ENCODE measurements at places on chromosomes 12 and 14.

- no peak for DNase-seq
These were observed 217.8 kb downstream of the KITLG start for GRCh38 chr12:88362439-88362838.

GRCh38 chr14:90266441-90267154, 10.2 kb downstream of the PSMC1 start:
- DNase-seq, result no peak

DNA sequence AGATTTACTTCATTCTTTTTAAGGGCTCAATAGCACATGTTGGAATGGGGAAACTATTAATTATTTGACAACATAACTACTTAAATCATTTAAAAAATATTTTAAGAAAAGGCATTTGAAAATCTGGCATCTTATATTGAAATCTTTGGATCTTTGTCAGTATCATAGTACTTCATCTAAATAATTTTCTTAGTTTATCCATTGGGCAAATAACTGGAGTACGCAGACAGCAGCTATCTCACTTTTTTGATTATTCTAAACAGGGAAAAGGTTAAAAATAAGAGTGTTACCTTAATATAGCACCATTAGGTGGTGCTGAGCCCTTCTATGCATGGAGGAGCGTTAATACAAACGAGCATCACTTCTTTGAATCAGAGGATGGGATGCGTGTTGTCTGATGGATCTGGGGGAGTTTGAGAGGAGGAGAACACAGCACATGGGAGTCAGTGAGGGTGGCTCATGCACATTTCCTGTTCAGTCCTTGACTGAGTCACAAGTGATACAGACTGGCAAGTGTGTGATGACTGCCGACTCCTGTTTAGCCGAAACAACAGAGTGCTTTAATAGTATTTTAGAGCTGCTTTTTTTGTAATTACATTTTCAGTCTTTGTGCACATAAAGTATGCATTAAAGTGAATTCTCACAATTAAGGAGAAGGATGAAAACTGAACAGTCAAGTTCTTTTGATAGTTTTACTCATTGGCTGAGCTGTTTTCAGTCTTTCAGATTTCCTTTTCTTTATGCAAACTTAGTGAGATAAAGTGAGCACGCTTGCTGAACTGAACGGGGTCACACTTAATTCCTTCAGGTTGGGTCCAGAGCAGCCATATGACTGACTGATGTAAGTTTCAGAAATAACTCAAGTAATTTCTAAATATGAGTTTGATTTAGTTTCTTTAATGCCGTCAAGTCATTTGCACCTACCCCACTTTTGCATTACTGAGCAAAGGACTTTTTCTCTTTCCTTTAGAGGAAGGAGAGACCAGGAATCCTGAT, 92.7 kb downstream of the DIP2B start:
- DNase-seq, result no peak

DNA sequence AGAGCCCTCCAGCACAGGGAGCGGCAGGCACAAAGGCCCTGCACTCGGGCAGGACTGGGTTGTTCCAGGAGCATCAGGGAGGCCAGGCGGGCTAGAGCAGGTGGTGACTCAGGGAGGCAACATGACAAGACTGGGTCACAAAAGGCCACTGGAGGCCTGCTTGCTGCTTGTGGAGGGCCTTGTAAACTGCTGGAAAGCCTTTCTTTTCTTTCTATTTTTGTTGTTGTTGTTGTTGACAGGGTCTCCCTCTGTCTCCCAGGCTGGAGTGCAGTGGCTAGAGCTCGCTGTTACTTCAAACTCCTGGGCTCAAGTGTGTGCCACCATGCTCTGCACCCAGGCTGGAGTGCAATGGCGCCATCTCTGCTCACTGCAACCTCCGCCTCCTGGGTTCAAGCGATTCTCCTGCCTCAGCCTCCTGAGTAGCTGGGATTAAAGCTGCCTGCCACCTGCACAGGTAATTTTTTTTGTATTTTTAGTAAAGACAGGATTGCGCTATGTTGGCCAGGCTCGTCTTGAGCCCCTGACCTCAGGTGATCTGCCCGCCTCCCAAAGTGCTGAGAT, 11.8 kb upstream of the RCOR1 start:
- no peak for DNase-seq

GRCh38 chr14:93114713-93115068, 1.0 kb downstream of the ITPK1 start:
- DNase-seq, result peak; percentile 9

DNA sequence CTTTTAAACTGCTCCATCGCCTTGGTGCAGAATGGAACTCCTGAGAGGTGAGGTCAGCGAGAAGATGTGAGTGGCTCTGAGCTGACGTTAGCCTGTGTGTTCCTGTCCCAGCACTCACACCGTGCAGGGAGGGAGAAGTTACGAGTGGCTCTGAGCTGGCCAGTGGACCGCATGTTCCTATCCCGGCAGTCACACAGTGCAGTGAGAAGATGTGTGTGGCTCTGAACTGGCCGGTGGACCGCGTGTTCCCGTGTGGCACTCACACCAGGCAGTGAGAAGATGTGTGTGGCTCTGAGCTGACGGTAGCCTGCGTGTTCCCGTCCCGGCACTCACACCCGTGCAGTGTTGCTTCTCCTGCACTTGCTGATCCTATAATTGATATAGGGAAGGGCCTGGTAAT, 59.9 kb downstream of the VCPKMT start:
- no peak for DNase-seq

DNA sequence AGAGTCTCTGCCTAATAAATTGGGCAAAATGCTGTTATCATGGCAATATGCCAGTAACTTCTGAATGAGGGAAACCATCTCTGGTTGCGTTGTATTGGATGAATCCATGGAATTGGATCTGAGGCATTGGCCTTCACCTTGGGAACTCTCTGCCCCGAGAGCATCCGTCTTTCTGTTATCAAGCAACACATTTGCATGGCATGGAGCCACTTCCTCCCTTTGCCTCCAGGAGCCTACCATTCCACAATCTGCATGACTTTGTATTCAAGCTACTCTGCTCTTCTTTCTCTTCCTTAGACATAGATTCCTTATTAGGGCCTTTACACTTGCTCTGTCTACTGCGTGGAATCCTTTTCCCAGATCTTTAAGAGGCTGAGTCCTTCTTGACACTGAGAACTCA, 57.2 kb downstream of the RIC8B start:
- peak; percentile 13 for DNase-seq

GRCh38 chr14:89325299-89325883, 91.6 kb downstream of the FOXN3 start:
- no peak for DNase-seq

- no peak for DNase-seq
These were observed 177.2 kb downstream of the KIF26A start for GRCh38 chr14:104315625-104316024.

DNA sequence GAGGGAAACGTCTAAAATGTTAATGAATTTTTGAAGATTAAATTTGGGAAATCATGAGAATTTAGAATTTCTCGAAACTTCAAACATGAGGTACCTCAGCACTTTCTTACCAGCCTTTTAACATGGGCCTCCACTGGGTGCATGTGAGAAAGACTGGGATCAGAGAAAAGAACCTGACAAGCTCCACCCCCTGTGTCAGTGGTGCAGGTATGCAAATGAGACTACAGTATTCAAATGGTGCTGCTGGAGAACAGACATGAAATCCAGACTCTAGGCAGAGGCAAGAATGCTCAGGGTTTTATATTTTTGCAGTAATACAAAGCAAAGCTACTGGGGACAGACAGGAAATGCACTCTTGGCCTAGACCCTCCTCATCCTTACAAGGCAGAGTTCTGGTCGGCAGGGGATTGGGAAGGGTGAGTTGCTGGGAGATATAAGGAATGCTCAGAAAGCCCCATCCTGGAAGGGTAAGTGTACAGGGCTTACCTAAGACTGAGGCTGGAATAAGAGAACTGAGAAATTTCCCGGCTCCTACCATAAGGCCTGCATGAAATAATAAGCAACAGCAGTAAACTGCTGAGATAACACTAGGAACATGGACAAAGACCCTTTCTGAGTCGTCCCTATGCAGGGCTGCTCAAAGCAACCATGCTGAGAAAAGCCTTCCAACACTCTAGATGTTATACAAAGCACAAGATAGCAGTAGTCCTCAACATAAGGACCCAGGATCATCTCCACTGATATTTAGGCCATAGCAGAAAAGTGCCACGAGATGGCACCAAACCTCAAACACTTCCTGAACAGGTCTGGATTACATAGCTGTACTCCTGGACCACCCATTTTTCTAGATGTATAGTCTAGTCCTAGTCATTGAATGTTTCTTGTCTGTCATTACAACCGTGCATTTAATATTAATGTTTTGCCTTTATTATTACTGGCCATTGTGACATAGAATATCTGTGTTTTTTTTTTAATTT, 260.8 kb downstream of the RASSF9 start:
- peak; percentile 68 for DNase-seq

GRCh38 chr12:115541891-115542421, 735.5 kb downstream of the MED13L start:
- no peak for DNase-seq

DNA sequence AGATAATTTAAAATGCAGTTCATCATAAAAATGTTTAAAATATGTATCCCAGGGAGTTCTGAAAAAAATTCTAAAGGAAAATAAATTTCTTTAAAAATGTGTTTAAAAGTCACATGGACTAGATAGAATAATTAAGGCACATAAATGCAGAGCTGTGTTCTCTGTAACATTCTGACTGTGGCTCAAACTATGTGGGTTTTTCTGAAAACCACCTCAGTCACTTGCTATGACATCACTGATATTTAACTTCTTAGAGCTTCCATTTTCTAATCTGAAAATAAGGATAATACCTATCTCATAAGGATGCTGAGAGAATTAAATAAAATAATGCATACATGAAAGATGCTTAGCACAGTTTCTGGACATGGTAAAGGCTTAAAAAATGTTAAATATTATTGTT, 107.3 kb downstream of the SLC41A2 start:
- DNase-seq, result no peak

GRCh38 chr14:97061198-97061597, 264.0 kb downstream of the VRK1 start:
- no peak for DNase-seq

DNA sequence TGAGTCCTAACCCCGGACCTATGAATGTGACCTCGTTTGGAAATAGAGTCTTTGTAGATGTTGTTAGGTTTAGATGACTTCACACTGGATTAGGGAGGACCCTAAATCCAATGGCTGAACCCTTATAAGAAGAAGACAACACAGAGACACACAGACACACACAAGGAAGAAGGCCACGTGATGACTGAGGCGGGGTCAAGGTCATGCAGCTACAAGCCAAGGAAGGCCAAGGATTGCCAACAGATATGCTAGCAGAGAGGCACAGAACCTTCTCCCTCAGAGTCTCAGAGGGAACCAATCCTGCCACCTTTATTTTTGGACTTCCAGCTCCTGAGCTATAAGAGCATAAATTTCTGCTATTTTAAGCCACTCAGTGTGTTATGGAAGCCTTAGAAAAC, 31.8 kb downstream of the LTBP2 start:
- DNase-seq, result no peak

GRCh38 chr12:108633534-108634248, at the start of gene SELPLG:
Gene SELPLG, minus strand, starts transcription at chr12:108633894. Its CDS starts 9,587 bp downstream, at chr12:108624307.
- DNase-seq, result no peak

- no peak for DNase-seq
These were observed 570 bp downstream of the DMAC2L start for GRCh38 chr14:50312734-50313054.

GRCh38 chr12:122990961-122991622, 10.6 kb downstream of the ARL6IP4 start:
- no peak for DNase-seq

DNA sequence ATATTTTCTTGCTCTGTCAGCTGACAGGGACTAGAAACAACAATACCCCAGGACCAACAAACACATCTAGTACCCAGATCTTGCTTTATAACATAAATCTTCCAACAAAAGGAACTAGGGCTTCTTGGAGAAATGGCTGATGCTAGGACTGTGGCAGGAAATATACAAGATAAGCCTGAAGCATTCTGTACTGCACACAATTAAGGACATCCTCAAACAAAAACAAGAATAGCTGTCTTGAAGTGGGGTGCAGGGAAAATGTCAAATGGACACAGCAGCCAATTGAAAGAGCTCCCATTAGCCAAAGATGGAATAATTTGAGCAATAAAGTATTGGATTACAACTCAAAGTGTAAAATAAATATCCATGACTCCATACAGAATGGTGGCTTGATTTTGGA, 50.0 kb downstream of the LGMN start:
- no peak for DNase-seq

GRCh38 chr12:43937947-43938346, 102.1 kb downstream of the TMEM117 start:
- peak; percentile 42 for DNase-seq

DNA sequence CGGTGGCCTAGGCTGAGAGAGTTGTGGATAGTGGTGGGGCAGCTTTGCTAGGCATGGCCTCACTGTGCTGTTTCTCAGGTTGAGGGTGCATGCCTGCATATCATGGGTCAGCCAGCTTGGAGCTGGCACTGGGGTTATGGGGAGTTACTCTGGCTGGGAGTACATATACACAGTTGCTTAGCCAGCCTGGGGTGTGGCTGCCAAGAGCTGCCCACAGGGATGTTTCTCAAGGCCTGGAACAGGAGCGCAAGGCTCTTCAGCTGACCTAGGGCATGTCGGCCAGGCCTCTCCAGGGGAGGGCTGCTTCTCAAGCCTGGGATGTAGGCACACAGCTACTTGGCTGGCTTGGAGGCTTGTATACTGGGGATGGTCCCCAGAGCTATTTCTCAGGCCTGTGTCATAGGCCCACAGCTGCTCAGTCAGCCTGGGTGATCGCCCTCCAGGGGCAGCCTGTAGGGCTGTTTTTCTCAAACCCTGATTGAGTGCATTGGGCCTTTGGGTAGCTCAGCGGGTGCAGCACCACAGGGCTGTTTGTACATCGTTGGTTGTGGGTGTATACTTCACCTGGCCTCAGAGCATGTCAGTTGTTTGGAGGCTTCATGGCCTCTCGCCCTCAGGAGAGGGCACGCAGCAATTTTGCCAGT, 114.9 kb downstream of the METTL25 start:
- DNase-seq, result no peak

DNA sequence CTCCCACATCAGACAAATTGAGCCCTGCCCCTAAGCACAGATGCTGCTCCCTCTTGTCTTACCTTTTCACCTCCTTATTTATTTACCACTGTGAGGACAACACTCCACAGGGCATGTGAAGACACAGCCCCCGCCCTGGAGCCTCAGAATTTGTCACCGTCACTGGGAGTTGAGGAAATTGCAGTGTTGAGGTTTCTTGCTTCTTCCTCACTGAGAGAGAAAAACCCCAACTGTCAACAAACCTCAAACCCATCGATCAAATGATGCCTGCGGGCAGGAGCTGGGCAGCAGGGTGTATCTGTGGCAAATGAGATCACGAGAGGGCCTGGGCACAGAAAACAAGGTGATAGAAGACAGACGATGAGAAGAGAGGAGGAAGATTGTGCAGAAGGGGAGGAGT, 30.5 kb upstream of the PLEKHG3 start:
- no peak for DNase-seq

GRCh38 chr14:60655898-60656685, 6.8 kb upstream of the SIX1 start:
- DNase-seq, result no peak
